B cell (primary cell): ENCODE measurements at places on chromosomes 3 and 15.

DNA sequence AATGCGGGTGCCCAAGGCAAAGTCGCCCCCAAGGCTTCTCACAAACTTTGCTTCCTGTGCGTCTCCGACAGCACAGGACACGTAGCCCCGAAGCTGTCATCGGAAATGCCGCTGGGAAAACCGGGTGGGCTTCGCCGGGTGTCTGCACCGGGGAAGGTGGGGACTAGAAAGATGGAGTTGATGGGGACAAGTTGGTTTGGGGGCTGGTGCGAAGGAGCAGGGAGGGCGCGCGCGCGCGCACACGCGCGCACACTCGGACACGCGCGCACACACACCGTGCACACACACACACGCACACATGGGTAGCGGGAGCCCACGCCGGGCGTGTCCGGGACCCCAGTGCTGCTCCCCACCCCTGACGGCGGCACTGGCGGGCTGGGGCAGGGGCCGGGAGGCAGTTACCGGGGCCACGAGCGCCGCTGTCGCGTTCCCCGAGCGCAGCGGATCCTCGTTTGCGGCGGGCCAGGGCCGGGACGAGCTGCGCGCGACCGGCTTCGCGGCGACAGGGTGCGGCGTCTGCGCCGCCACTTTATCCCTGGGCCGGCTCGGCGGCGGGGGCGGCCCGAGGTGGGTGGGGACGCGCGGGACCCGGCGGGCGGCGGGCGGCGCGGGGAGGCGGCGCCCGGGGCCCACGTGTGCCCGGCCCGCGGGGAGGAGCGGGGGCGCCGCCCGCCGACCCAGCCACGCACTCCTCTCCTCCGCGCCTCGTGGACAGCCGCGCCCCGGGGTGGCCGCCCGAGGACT, 539 bp upstream of the MGLL start:
- DNase-seq, result peak; percentile 55

- peak; percentile 32 for DNase-seq
Observed at GRCh38 chr3:71131375-71132314, 451.9 kb downstream of the FOXP1 start.

DNA sequence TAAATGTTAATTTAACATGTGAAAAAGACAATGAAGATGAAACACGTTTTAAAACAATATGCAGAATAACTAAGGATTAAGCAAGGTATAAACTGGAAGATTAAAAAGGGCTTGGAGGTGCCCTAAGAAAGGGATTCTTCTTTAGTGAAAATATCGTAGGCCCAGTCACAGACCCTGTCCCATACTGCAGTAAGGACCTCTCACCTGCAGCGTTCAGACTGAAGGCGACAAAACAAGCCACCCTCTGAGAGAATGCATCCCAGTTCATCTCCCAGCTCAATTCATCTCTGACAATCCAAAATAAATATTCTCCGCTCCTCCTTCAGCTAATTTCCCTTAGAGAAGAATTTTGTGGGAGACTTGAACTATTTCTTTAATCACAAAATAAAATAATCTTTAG, 102.3 kb upstream of the ARL6 start:
- no peak for DNase-seq

DNA sequence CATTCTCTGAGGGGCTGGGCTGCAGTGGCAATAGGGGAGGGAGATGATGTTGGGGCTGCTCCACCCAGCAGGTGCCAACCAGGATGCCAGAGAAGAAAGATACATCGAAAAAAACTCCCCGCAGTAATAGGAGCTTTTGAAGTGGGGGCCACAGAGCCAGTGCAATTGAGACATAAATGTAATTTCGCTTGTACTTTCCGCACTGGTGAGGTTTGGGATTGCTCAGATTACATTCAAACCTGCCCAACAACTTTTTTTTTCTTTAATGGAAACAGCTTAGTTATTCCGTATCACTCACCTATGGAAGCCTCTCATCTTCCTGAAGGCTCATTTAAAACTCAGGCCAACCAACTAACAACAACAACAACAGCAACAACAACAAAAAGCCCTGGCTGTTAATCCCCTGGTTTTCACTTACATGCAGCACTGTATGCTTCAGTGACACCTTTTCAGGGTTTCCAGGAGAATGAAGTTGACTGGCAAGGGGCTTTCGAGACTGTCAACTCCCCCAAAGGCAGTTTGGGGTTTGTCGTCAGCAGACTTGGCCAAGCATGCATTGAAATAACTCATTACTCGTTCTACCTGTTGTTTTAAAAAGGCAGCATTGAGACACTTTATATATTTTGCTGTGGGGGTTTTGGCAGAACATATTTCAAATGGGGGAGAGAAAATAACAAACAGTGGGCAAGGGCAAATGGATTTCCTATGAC, 163.8 kb downstream of the EBLN2 start:
- no peak for DNase-seq

GRCh38 chr15:50815958-50816590, 50.6 kb upstream of the SPPL2A start:
- DNase-seq, result no peak

- no peak for DNase-seq
Observed at GRCh38 chr3:132211896-132212295, 105.3 kb upstream of the ACP3 start.

GRCh38 chr3:79661896-79662295, 105.9 kb downstream of the ROBO1 start:
- DNase-seq, result no peak
